Stimulated activated CD8-positive, alpha-beta memory T cell treated with anti-CD3 and anti-CD28 coated beads, Interleukin-12 subunit alpha, Interleukin-12 subunit beta, amount 100 ng/mL, for 1 hour (primary cell): ENCODE measurements at places on chromosomes 2 and 18.

DNA sequence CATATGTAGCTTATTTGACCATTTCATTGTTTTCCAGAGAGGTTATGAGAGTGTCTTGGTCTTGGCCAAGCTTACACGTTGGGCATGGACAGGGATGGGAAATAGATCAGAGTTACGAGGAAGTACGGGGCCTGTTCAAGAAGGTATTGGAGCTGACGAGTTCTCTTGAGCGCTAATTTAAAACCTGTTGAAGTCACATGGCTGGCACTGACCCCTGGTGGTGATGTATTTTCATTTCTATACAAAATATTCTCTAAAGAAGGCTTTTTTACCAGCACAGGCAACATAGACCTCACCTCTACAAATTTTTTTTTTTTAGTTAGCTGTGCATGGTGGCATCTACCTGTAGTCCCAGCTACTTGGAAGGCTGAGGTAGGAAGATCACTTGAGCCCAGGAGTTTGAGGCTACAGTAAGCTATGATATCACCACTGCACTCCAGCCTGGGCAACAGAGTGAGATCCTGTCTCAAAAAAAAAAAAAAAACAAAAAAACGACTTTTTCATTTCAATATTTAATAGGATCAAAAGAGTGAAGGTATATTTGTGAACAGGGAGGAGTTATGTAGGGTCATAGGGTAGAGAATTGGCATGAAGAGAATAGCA, 19.6 kb downstream of the UGP2 start:
- DNase-seq, result peak; percentile 44

- no peak for DNase-seq
Measured at GRCh38 chr2:199131136-199131655, 326.5 kb downstream of the SATB2 start.

- no peak for DNase-seq
Measured at GRCh38 chr18:59520562-59521355, 161.7 kb upstream of the LMAN1 start.

- DNase-seq, result no peak
Measured at GRCh38 chr18:50666536-50666935, 106.6 kb downstream of the MAPK4 start.

GRCh38 chr2:189337656-189338055, 103.6 kb upstream of the WDR75 start:
- DNase-seq, result no peak

- no peak for DNase-seq
Measured at GRCh38 chr2:127277028-127277427, 16.9 kb downstream of the ERCC3 start.

DNA sequence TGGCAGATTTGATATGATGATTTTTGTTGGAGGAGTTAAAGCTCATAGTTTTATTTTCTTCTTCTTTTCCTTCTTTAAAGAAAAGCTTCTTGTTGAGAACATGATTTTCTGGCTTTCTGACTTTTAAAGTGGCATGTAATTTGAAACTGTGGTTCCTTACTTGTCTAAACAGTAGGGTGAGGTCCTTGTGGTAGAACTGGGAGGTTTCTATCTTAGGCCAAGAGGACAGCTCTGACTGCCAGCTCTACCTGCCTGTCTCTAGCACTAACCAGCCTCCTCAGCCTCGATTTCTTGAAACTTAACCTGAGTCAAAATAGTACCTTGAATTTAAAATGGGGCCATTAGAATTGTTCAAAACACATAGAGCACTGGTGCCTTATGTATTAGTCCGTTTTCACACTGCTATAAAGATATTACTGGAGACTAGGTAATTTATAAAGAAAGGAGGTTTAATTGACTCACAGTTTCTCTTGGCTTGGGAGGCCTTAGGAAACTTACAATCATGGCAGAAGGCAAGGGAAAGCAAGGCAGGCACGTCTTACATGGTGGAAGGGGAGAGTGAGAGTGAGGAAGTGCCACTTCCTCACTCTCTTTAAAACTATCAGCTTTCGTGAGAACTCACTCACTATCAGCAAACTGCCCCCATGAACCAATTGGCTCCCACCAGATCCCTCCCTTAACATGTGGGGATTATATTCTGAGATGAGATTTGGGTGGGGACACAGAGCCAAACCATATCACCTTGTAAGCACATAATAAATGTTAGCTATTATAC, 119.0 kb downstream of the CERS6 start:
- DNase-seq, result no peak

DNA sequence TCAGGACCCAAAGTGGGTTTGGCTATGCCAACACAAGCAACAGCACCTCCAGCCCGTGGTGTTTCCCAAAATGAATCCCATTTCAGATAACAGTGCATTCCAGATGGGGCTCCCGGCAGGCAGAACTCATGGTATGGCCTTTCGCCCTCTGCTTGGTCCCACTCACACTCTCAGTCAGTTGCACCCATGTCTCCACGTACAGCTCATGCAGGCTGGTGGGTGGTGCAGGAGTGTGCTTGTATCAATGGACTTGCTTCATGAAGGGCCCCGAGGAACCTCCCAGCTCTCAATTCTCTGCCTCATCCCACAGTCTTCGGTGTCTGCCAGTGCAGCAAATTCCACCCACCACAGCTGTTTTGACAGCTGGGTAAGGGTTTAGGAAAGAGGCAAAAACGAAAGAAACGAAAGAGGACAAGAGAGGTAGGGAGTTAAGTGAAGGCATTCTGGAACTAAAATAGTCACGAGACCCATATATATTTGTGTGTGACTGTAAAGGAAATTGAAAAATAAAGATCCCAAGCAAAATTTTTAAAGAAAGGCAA, 278.1 kb downstream of the DCDC2C start:
- DNase-seq, result no peak

- DNase-seq, result no peak
Measured at GRCh38 chr18:48678237-48679115, 139.6 kb downstream of the CTIF start.

DNA sequence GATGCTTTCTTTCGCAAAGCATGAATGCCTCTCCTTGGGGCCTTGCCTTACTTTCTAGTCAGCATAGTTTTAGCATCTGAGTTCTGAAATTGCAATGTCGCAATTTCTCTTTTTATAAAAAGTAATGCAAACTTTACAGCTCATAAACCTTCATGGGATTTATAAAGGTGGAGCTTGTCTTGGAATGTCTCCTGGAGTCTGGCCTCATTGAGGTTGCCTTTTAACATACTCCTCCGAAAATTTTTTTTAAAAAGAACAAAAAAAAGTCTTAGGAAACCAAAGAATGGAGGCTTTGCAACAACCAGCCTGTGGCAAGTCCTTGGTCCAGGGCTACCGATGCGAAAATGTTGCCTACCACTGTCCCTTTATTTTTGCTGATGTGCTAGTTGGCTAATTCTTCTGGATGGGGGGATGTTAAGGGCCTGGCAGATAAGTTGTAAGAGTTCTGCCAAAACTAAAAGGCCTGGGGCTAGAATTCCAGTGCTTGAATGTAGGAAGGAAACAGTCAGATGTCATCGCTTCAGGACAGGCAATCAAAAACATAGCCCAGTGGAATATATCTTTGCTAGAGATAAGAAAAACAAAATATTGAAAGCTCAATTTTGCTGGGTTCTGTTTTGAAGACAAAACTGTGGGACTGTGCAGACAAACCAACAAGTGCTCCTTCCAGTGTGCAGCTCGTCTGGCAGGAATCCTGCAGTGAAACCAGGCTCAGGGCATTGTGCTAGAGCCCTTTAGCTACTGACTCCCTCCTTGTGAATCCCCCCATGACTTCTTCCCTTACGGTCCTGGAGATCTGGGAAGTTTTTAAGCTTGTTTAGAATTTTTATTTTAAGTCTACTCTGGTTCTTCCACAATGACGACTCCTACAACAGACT, 213.0 kb downstream of the PIEZO2 start:
- DNase-seq, result no peak

GRCh38 chr2:95345563-95346230, 48.5 kb downstream of the KCNIP3 start:
- peak; percentile 7 for DNase-seq

- no peak for DNase-seq
Measured at GRCh38 chr2:112924821-112925220, 13.9 kb downstream of the IL37 start.

GRCh38 chr2:84830095-84830494, 50.8 kb downstream of the TRABD2A start:
- no peak for DNase-seq
